Choroid plexus epithelial cell (primary cell): ENCODE measurements at places on chromosomes 4 and X.

DNA sequence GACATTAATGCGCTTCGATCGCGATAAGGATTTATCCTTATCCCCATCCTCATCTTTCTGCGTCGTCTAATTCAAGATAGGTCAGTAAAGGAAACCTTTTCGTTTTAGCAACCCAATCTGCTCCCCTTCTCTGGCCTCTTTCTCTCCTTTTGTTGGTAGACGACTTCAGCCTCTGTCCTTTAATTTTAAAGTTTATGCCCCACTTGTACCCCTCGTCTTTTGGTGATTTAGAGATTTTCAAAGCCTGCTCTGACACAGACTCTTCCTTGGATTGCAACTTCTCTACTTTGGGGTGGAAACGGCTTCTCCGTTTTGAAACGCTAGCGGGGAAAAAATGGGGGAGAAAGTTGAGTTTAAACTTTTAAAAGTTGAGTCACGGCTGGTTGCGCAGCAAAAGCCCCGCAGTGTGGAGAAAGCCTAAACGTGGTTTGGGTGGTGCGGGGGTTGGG, 528 bp upstream of the FGF2 start:
- DNase-seq: peak; percentile 22

- DNase-seq: no peak
Measured at GRCh38 chrX:109939498-109939897, 63.4 kb upstream of the TMEM164 start.

- DNase-seq: peak; percentile 71
Measured at GRCh38 chr4:123248085-123248659, 148.4 kb upstream of the SPRY1 start.

DNA sequence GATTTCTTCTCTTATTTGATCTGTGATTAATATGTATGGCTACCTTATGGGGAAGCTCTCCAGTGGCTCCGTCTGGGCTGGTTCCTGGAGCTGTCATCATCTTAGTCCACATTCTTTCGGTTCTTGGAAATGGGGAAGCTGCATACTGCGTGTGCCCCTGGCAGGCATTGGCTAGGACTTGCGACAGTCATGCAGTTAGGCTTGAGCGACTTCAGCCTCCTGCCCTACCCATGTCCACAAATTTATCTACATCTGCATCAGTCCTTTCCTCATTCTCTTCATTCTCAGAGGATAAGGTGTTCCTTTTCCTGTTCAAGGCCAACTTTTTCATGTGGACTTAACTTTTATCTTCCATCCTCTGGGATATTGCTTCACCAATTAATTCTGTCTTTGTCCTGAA, 214.2 kb downstream of the RELL1 start:
- no peak for DNase-seq
